ENCODE measurements at places on chromosomes 1 and 21.

- DNase-seq: no peak
These were observed 63.4 kb upstream of the NEK2 start for GRCh38 chr1:211738691-211739301.

DNA sequence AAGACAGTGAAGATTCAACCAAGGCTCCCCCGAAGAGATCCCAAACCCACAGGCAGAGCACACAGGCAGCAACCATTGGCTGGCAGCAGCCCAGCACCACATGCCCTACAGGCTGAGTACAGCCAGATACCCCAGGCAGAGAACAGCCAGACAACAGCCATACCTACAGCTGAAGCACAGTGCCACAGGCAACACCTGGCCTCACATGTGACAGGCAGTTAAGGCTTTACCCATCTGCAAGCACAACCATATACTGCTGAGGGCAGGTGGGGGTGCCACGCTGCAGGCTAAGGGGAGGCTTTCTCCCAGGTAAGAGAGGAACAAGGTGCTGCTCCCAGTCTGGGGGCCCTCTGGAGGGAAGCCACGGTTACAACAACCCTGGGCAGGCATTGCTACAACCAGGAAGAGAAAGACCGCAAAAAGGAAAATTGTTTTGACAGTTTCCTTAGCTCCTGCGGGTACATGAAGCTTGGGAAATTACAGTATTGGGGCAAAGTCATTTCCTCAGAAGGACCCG lies 12.3 kb downstream of the CHIT1 start:
- peak; percentile 35 for DNase-seq

DNA sequence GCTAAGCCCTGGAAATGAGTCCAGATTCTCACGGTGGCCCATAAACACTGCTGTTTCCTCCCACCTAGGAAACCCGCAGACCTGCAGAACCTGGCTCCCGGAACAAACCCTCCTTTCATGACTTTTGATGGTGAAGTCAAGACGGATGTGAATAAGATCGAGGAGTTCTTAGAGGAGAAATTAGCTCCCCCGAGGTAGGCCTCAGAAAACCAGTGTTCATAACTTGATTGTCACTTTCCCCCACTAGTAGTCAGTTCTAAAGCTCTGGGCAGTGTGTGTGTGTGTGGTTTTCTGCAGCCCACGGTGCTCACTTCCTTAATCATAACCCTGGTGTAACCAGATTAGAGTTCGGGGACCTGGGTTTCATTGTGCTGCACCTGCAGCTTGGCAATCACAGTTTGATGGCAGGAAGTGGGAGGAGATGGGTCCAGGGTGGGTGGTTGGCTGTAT lies 39.1 kb downstream of the CLIC6 start:
- no peak for DNase-seq

GRCh38 chr1:247415423-247416361 lies at the start of gene NLRP3:
TSS of gene NLRP3 (plus strand) at chr1:247416173. CDS start at chr1:247418801, 2,628 bp downstream.
- peak; percentile 82 for DNase-seq

DNA sequence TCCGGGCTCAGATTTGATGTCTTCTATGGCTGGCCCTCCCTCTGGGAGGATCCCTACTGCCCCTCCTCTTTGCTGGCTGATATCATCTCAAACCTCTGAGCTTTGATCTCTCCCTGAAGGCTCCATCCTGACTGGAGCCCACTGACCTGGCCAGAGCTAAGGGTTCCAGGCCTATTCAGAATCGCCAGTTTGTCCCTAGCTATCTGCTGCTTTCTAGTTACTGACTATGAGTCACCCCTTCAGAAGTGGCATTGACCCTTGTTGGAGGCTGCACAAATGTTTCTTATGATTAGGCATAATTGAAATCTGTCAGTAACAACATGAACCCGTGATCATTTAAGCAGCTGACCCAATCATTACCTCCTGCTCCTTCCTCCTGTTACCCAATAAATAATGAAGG lies 87.1 kb downstream of the ABCA4 start:
- DNase-seq: no peak

GRCh38 chr1:64938991-64939390 lies 27.4 kb downstream of the JAK1 start:
- no peak for DNase-seq

GRCh38 chr1:215405211-215405610 lies 161.9 kb upstream of the KCTD3 start:
- DNase-seq: no peak

DNA sequence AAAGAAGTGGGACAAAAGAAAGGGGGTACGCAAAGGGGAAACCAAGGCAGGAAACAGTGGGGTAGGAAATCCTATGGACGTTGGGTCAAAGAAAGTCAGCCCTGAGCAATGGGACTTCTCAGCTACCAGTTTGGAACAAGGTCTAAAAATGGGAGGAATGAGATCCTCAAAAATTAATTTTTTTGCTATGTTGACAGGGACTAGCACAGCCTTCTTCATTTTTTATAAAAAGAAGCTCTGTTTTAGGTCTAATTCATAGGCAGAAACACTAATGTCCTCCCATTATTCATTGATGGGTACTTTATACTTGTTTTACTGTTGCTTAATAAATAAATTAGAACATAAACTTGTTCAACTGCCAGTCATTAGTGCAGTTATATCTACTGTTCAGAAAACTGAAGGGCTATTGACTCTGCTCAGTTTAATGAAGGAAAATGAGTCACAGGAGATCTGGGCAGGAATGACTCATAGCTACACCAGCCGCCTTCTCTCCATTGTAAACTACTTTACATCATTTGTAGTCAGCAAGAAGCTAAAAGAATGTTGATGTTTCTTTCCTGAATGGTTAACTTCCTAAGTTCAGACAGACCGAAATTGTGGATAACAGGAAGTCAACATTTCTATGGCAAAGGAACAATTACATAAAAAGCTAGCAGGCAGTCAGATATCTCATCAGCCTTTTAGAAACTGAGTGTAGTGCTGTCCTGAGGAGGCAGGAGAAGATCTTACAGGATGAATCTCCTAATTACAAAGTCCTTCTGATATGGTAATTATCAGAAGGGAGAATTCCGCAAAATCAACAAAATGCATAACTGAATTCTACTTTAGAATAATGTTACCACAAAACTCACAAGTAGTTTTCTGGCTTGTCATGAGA lies 356.4 kb upstream of the PKN2 start:
- no peak for DNase-seq

- no peak for DNase-seq
These were observed 987 bp downstream of the GPR137B start for GRCh38 chr1:236143104-236143948.

- DNase-seq: no peak
These were observed 10.9 kb upstream of the GUCA2A start for GRCh38 chr1:42175314-42176054.

DNA sequence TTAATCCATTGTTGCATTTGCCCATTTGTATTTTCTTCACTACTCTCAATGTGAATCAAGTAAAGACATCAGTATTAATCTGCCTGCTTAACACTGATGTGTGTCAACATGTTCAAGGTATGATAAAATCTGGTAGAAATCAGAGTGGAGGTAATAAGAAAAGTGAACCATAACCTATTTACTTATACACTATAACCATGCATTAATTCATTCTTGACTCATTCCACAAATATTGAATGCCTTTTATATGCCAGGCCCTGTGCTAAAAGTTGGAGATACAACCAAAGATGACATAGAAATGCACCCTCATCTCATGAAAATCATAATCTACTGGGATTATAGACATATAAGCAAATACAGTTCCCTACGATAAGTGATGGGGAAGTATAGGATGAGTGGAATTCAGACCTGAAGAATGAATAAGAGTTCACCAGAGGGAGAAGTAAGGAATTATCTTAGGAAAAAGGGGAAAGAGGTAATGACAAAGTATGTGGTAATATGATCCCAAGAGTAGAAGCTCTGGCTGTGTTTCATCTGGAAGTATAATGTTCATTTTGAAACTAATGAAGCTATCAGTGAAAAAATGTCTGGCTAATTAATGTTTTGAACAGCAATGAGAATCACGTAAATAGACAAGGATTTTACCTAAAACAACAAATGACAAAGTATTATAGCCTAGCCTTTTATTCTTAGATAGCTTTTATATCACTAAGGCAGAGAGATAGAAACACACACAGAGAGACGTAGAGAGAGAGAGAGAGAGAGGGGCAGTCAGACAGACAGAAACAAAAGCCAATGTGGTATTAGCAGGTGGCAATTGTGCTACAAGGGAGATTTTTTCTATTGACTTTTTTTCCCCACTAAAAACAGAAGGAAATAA lies 7.0 kb upstream of the RWDD3 start:
- DNase-seq: no peak

DNA sequence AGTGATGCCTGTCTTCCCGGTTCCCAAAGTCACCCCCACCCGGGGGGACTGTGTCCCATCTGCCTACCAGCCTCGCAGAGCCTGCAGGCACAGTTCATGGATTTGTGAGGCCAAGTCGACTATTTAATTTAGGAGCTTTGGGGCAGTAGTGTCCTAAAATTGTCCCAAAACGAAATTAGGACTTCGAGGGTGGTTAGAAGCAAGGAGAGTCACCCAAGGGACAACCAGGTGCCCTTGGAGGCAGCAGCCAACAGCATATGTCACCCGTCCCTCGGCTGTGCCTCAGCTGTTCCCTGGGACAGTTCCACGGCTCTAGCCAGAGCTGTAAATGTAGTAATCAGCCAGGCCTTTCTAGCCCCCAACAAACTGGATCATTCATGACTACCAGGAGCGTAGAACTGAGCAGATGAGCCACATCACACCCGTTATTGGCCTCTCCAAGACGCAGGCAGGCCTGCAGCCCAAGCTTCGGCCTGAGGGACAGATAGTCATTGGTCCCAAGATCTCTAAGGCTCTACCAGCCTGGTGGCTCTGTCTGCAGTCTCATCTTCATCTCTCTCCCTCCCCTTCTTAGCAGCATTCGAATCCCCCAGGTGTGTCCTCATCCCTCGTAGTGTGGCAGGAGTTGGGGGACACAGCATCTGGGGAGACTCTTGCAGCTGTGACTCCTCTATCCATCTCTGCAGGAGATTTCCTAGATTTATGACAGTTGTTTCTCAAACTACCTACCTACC lies 2.9 kb downstream of the PAX7 start:
- DNase-seq: no peak

- DNase-seq: peak; percentile 12
These were observed 9.5 kb upstream of the KCNA2 start for GRCh38 chr1:110615548-110616130.

DNA sequence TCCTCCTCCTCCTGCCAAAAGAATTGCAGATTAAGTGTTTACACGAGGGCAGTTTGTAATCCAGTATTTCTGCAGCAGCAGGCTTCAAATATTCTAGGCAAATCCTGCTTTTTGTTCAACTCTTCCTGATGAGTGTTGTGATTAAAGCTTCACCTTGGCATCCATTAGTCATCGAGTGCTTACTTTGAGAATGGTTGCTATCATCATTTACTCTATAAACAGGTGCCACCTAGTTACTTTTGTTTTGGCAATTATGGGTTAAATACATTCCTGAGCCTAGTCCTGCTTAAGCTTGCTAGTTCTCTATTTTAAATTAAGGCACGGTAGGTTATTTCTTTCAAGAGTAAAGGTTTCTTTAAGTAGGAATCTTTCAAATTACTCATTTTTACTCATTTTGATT lies 20.3 kb downstream of the PDC start:
- DNase-seq: no peak

- DNase-seq: no peak
These were observed 12.7 kb downstream of the GABRD start for GRCh38 chr1:2031546-2032540.

DNA sequence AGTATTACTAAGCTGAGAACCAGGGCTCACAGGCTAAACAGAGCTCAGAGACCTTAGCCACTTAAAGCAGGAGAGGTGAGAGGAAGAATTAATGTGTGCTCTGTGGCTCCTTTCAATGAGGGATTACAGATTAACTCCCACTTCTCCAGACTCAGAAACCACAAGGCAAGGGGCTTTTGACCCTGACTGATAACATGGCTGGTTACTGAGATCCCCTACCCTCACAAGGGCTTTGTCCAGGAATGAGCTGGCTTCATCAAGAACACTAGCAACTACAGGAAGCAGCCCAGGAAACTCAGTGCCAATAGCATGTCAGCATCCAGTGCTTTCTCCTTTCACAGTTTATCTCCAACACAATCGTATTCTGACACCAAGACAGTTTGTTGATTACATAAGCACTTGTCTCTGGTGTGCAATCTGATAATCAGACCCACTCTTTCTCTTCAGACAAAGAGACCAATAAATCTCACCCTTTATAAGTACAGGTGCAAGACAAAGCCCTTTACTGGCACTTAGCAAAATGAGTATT lies 38.8 kb downstream of the ERI3 start:
- peak; percentile 58 for DNase-seq

DNA sequence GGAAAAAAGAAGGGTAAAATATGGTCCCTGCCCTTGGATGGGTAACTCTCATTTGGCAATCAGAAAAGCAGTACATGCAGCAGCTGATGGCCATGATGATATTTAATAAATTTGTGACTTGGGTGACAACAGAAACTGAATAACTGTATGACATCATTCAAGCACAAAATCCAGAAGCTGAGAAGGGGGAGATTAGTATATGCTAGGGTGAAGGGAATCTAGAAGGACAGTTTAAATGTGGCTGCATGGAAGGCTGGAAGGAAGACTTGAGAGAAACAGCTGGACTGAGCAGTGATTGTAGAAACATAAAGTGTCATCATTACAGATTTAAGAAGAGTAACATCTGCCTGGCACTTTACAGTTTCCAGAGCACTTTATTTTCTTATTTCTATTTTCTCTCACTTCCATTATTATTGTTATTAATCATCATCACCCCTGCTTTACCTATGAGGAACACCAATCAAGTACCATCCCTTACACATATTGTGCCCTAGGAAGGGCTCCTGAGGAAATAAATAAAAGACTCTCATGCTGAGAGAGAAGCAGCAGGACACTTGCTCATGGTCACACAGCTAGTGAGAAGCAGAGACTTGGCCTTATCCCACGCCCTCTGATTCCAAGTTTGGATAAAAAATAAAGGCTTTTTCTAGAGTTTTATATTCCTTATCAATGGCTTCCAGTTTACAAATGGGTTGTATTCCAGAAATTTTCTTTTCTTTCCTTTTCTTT lies 207.2 kb downstream of the PBX1 start:
- DNase-seq: no peak

DNA sequence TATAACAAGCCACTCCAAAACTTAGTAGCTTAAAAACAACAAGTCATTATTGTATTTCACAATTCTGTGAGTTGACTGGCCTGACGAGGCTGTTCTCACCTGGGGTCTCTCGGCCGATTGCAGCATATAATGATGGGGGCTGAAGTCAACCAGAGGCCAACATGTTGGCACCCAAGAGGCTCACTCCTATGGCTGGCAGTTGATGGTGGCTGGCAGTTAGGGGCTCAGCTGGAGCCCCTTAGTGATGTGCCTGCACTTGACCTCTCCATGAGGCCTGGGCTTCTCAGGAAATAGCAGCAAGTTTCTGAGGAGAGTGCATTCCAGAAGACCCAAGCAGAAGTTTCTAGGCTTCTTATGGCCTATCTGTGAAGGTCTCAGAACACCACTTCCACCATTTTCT lies 459.4 kb downstream of the NPHP4 start:
- no peak for DNase-seq

GRCh38 chr1:66648901-66649595 lies 103.2 kb upstream of the DYNLT5 start:
- peak; percentile 7 for DNase-seq

GRCh38 chr21:33870768-33871167 lies 44.8 kb downstream of the ATP5PO start:
- DNase-seq: no peak
